ENCODE measurements at places on chromosomes 13 and 19.

DNA sequence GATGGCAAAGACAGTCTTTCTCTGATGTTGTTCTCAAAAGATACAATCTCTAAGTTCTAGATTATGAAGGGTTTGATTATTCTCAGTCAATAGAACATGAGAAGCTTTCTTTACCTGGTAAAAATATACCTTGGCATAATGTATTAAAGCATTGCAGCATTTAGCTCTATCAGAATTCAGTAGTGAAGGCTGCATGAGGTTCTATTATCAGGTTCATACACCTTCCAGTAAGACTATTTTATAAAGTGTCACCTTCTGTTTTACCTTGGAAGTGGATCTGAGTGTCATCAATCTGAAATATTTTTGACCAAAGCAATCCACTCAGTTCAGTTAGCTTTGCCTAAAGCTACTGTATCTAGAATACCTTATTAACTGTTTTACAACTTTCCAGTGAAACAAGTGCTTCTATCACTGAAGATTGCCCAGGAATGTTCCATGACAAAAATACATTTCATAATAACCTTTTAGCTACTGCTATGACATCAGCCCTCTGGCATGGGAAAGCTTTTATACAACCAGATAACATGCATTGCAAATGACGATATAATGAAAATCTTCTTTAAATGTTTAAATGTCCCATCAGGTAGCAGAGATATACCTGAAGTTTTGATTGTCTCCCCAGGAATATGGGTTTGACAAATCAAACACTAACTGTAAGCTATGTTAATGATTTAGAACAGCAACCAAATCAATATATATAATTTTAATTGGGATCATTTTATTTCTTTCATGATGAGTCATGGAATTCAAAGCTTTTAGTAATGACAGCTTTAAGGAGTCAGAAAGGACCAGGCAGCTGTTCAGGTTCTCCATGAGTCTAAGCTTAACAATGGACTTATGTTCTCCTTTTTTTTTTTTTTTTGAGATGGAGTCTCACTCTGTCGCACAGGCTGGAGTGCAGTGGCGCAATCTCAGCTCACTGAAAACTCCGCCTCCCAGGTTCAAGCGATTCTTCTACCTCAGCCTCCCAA is 72.2 kb downstream of the UFM1 start:
- no peak for DNase-seq

DNA sequence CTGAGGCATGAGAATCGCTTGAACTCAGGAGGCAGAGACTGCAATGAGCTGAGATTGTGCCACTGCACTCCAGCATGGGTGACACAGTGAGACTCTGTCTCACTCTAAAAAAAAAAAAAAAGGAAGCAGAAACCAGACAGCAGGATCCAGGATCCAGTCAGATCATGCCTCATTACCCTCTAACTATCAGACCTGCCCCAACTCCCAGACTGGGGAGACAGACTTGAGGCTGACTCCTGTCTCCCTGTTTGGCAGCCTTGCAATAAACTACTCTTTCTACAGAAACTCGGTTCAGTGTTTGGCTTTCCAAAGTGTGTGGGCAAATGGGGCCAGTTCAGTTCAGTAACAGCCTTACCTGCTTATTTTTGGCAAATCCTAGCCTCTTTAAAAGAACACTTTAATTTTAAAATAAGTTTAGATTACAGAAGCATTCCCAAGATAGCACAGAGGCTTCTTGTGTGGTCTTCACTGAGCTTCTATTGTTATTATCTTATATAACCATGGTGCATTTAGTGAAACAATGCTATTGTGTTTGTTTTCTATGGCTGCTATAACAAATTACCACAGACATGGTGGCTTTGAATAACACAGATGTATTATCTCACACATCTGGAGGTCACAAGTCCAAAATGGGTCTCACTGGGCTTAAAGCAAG is 18.5 kb downstream of the RASL11A start:
- DNase-seq = no peak

DNA sequence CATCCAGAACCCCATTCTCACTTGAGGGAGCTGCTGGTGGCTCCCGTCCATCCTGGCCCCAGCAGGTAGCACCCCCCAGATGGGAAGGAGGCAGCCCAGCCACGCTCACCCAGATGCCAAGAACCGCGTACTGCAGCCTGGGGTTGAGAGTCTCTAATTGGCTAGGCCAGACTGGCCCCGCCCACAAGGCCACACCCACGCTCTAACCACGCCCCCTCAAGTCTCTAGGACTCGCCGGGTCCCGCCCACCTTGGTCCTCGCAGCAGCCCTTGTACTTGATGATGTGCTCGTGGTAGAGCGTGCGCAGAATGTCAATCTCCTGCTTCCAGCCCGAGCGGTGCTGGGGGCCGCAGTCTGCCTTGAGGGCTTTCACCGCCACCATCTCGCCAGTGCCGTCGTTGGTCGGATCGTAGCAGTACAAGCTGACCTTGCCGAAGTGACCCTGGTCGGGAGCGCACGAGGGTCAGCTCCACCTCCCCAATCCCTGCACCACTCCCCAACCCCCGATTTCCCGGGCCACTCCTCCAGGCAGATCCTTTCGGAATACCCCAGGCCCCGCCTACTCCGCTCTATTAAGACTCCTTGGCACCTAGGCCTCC is 14.5 kb upstream of the ICAM3 start:
- no peak for DNase-seq

DNA sequence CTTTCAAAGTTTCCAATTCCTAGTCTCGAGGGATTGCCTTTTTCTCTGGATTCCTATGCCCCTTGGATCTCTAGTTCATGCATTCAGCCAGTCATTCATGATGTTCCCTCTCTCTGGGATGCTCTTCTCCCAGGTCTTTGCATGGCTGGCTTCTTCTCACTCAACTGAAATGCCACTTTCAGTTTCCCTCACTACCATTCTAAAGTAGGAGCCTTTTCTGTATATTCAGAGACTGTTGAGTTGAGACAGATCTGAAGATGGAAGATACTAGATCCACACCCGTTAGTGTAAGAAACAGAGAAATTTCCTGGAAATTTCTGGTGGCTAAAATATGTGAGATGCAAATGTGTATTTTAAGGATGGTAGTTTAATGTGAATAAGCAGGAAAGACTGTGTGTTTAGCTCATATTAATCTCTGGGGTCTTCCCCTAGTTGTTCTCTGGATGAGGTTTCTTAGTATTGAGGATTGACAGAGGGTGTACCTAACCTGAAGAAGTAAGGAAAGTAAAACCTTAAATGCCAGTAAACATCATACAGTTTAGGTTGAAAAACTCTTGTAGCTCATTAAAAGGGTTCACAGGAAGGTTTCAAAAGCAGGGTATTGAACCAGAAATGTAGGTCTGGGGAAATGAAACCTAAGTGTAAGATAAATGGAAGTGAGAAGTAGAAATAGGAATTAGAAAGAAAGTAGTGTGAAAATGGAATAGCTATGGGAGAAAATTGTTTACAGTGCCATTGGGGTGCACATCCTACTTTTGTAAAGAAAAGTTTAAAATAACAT is 331.3 kb downstream of the NDFIP2 start:
- no peak for DNase-seq

DNA sequence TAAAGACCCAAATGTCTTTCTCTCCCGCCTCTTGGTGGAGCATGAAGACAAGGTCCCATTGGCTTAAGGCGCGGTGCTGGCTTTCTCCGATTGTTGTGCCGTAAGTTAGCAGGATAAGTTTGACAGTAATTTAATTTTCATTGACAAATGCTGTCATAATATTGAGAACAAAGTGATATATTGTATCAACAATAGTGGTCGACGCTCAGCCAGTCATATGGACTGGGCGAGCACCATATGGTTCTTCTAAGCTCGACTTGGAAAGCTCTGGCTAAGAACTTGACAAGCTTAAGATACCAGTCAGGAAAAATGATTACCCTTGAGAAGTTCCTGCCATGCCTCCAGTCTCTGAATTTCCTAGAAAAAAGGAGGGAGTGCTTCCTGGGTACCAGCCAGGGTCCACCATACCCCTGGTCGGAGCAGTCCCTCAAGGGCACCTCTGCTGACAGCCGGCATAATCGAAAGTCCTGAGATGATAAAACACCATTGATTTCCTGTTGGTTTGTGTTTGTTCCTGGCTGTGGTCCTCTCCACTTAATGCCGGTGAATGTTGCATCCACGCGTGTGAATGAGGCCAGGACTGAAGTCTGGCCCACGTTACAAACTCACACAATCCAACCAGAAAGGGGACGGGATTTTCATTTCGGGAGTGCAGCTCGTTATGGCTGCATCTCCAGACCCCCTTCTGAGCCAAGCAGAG is 262.1 kb downstream of the ZNF536 start:
- DNase-seq = no peak

DNA sequence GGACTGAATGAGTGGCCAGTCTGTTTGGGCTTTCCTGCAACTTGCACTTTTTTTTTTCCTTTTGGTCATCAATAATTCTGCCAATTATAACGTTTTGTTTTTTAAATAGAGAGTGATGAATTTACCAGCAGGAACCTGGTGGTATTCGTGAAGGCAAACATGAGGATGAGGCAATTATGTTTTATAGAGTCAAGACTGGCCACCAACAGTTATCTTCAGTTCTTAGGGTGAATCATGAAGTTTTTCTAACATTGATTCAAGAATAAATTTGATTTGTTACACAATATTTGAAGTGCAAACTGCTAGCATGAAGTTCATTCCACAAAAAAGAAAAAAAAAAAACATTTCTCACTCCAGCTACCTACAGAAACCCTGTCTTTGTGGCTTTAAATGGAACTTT is 244.5 kb downstream of the SPRY2 start:
- no peak for DNase-seq

DNA sequence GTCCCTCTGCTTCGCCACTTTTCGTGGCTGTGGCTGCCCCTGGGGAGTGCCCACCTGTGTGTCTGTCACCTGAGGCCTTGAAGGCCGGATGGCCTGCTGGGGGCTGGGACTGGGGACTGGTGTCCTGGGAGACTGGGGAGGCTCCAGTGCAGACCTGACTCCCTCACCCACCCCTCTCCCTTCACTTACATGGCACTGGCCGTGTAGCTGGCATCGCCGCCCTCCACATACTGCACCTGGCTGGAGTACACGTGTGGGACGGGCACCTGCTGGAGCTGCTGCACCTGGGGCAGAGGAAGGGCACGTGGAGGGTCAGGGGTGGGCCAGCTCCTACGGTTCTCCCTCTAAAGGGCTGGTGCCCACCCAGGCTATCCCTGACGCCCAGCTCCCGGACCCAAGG is 25.5 kb downstream of the DCAF15 start:
- no peak for DNase-seq

DNA sequence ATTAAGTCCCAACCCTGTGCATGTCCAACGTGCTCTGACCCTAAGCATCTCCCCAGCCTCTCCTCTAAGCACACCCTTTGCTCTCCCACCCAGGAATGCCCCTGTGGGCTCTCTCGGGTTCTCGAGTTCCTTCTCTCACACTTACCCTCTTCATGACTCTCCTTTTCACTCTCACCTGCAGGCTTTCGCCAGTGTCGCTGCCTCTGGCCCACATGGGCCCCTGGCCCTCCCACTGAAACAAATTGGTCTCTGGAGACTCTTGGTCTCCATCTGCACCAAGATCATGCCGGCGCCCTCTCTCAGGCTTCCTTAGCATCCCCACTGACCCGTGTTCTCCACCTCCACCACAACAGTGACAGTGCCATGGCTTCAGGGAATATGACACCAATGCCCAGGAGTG is 19.6 kb upstream of the SACS start:
- DNase-seq = no peak

DNA sequence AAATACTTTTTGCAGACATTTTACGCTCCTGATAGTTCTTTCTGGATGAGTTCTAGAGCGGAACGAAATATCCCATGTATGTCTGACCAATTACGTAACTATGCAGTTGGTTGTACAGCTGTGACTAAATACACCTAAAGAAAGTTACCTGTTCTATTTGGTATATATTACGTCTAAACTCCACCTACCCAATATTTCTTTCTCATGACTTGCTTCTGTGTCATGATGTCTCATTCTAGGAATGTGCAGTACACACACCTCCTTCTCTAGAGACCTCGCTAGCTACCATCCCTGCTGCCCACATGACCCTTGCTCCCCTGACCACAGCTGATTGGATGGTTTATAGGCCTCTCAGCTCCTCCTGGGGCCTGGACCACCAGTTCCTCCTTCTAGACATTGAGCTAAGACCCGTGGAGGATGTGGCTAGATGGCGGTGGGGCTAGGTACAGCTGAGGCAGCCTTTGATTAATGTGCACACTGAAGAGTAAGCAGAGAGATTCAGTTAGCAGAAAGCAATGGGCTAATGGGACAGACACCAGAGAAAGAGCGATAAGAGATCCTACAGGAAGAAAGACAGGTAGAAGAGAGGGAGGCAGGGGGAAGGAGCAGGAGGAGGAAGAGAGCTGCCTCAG is 422.1 kb downstream of the COG6 start:
- DNase-seq = no peak

GRCh38 chr19:3175781-3176714 is 2.5 kb upstream of the S1PR4 start:
- no peak for DNase-seq

- DNase-seq = no peak
These were observed 31.5 kb upstream of the MIER2 start for GRCh38 chr19:376111-376470.

- DNase-seq = no peak
These were observed 37.1 kb upstream of the LSM14A start for GRCh38 chr19:34135054-34135800.

GRCh38 chr19:47391510-47392223 is 27.7 kb downstream of the MEIS3 start:
- peak; percentile 51 for DNase-seq

DNA sequence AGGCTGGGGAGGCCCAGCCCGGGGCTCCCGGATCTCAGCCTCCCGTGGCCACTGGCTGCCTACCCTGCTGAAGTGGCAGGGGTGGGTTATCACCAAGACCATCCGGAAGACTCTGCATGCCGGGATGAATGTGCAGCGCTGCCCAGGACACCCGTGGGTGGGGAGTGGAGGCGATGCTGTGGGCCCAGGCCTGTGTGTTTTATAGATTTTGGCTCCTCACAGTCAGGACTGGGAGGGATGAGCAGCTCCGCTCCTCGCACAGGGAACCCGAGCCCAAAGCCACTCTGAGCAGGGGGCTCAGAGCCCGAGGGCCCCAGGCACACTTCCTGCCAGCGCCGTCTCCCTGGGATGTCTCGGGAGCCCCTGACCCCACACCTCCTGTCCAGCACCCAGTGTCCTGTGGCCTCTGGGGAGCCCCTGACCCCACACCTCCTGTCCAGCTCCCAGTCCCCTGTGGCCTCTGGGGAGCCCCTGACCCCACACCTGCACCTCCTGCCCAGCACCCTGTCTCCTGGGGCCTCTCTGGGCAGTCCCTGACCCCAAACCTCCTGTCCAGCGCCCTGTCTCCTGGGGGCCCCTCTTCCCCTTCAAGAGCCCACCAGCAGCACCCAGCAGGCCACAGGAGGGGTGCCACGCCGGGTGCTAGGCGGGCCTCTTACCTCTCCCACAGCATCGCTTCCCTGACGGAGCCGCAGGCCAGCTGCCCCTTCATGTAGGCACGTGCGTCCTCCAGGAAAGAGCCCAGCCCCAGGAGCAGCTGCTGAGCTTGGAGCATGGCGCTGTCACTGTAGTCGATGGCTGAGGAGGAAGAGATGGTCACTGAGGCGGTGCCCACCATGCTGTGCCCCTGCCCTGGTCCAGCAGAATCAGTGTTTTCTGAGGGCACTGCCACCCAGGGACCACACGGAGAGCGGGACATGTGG is 31.4 kb downstream of the NAXD start:
- no peak for DNase-seq
